ENCODE measurements at places on chromosomes 11 and 22.

GRCh38 chr22:17906978-17907747 lies 117.2 kb downstream of the MICAL3 start:
- DNase-seq = no peak
- H3K4me3 ChIP-seq = no peak overlapping the region
- peak overlapping the region; percentile 39 for H3K27ac ChIP-seq
- H3K36me3 ChIP-seq = peaks cover 6% of the 10 kb centered on the region
- H3K4me1 ChIP-seq = no peaks in the 10 kb centered on the region

DNA sequence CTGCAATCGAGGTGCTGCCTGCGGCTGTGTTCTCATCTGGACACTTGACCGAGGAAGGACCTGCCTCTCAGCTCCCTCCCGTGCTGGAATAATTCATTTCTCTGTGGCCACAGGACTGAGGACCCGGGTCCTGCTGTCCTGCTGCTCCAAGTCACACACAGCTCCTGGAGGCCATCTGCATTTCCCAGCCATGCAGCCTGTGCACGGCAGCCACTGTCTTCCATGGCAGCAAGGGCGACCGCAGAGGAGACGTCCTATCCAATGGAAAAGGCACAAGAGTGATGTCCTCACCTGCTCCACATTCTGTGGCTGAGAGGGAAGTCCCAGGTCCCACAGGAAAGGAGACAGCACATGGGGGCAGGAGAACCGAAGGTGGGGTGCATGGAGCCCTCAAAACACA lies 495.8 kb downstream of the BRD1 start:
- H3K36me3 ChIP-seq = no peaks in the 10 kb centered on the region
- H3K27me3 ChIP-seq = peaks cover 18% of the 10 kb centered on the region
- no peaks in the 10 kb centered on the region for H3K4me1 ChIP-seq

- no peaks in the 10 kb centered on the region for H3K27me3 ChIP-seq
- peaks cover 78% of the 10 kb centered on the region for H3K4me1 ChIP-seq
- no peak for DNase-seq
Measured at GRCh38 chr22:42933485-42934091, 76.5 kb upstream of the ARFGAP3 start.

GRCh38 chr22:31097941-31098631 lies 9.3 kb downstream of the SELENOM start:
- H3K27ac ChIP-seq = no peak overlapping the region
- H3K4me1 ChIP-seq = no peaks in the 10 kb centered on the region
- no peaks in the 10 kb centered on the region for H3K36me3 ChIP-seq
- H3K27me3 ChIP-seq = no peaks in the 10 kb centered on the region

- H3K36me3 ChIP-seq = peaks cover 5% of the 10 kb centered on the region
- H3K27ac ChIP-seq = peak overlapping the region; percentile 41
- no peaks in the 10 kb centered on the region for H3K4me1 ChIP-seq
- H3K4me3 ChIP-seq = no peak overlapping the region
Measured at GRCh38 chr11:126426820-126427749, 71.6 kb downstream of the ST3GAL4 start.

DNA sequence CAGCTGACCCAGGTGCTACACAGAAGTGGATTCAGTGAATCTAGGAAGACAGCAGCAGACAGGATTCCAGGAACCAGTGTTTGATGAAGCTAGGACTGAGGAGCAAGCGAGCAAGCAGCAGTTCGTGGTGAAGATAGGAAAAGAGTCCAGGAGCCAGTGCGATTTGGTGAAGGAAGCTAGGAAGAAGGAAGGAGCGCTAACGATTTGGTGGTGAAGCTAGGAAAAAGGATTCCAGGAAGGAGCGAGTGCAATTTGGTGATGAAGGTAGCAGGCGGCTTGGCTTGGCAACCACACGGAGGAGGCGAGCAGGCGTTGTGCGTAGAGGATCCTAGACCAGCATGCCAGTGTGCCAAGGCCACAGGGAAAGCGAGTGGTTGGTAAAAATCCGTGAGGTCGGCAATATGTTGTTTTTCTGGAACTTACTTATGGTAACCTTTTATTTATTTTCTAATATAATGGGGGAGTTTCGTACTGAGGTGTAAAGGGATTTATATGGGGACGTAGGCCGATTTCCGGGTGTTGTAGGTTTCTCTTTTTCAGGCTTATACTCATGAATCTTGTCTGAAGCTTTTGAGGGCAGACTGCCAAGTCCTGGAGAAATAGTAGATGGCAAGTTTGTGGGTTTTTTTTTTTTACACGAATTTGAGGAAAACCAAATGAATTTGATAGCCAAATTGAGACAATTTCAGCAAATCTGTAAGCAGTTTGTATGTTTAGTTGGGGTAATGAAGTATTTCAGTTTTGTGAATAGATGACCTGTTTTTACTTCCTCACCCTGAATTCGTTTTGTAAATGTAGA lies 1.7 kb downstream of the MALAT1 start:
- H3K27ac ChIP-seq = no peak overlapping the region
- no peak for DNase-seq
- H3K36me3 ChIP-seq = peaks cover 2% of the 10 kb centered on the region
- peaks cover 59% of the 10 kb centered on the region for H3K4me1 ChIP-seq

- no peaks in the 10 kb centered on the region for H3K4me1 ChIP-seq
- peaks cover 12% of the 10 kb centered on the region for H3K27me3 ChIP-seq
- H3K4me3 ChIP-seq = no peak overlapping the region
- H3K27ac ChIP-seq = no peak overlapping the region
- H3K36me3 ChIP-seq = no peaks in the 10 kb centered on the region
- DNase-seq = no peak
Measured at GRCh38 chr22:33209930-33210784, 152.0 kb upstream of the SYN3 start.

GRCh38 chr11:69000391-69000790 lies 12.7 kb downstream of the MRGPRF start:
- no peaks in the 10 kb centered on the region for H3K36me3 ChIP-seq
- no peak overlapping the region for H3K27ac ChIP-seq
- no peaks in the 10 kb centered on the region for H3K4me1 ChIP-seq
- DNase-seq = no peak
- peaks cover 37% of the 10 kb centered on the region for H3K27me3 ChIP-seq

DNA sequence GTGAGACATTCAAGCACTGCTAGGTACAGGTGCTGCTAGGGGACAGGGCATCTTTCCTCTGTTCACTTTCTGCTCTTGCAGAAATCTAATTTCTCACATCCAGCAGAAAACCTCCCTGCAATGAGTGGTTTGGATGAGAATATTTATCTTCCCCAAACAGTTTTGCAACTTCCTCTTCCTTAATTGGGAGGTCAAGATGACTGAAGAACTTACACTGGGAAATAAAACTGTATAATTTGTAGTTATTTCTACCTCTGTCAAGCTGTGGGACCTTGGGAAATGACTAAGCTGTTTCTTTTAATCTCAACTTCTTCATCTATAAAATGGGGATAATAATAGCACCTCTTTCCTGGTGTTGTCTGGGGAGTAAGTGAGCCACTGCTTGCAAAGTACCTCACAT lies 69.8 kb downstream of the PRR5L start:
- DNase-seq = no peak
- H3K27ac ChIP-seq = no peak overlapping the region
- H3K4me3 ChIP-seq = no peak overlapping the region
- no peaks in the 10 kb centered on the region for H3K27me3 ChIP-seq
- H3K36me3 ChIP-seq = no peaks in the 10 kb centered on the region
- peaks cover 46% of the 10 kb centered on the region for H3K4me1 ChIP-seq

DNA sequence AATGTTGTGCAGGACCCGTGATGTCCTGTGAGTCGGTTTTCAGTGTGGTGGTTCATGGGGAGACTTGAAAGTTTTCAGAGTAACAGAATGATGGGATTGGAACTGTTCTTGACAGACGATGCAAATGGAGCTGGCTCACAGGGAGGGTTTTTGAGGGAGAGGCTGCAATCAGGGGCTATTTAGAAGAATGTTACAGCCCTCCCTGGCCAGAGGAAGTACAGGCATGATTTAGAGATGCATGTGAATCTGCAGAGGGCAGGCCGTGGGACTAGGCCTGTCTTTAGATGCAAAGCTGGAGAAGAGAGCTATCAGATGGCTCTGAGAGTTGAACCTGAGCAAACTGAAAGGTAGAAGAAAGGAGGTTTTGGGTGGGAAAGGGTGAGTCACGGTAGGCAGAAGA lies 74.6 kb upstream of the YWHAH start:
- no peak for DNase-seq
- H3K27ac ChIP-seq = no peak overlapping the region
- no peak overlapping the region for H3K4me3 ChIP-seq
- H3K4me1 ChIP-seq = peaks cover 6% of the 10 kb centered on the region
- no peaks in the 10 kb centered on the region for H3K27me3 ChIP-seq

DNA sequence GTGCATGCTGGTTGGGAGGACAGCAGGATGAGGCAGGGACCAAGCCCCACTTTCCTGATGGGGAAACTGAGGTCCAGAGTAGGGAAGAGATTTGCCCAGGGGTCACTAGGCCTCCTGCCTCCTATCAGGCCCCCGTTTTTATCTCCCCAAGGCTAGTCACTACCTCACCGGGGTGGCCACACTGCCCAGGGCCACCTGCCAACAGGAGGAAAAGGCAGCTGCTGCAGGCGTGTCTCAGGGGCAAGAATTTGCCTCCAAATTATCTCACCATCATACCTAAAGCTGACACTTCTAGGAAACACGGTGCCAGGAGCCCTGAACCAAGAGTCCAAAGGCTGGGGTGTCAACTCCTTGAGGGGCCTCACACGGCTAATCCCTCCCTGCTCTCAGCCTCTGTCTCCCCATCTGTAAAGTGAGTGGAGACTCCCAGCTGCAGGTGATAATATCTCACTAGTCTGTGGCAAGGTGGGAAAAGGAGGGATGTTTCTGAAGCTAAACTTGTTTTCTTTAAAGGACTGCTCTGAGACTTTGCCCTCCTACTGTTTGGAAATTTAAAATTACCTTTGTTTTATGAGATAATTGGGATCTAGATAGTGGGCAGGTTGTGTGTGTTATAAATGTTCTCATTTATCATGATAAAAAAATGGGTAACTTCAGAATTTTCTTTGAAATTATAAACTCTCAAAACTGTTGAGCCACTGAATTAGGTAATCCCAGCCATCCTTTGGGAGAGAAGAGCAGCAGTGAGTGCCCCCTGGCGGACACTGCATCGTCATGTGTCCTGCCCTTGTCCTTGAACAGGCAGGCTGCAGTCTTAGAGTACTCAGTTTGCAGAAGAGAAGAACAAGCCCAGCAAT lies 60.0 kb downstream of the MYO7A start:
- no peaks in the 10 kb centered on the region for H3K4me1 ChIP-seq
- DNase-seq = peak; percentile 37
- no peak overlapping the region for H3K4me3 ChIP-seq

- no peak overlapping the region for H3K4me3 ChIP-seq
- peaks cover 11% of the 10 kb centered on the region for H3K4me1 ChIP-seq
- DNase-seq = no peak
- H3K36me3 ChIP-seq = no peaks in the 10 kb centered on the region
- no peaks in the 10 kb centered on the region for H3K27me3 ChIP-seq
- no peak overlapping the region for H3K27ac ChIP-seq
Measured at GRCh38 chr11:44221992-44222391, 87.9 kb downstream of the ALX4 start.

DNA sequence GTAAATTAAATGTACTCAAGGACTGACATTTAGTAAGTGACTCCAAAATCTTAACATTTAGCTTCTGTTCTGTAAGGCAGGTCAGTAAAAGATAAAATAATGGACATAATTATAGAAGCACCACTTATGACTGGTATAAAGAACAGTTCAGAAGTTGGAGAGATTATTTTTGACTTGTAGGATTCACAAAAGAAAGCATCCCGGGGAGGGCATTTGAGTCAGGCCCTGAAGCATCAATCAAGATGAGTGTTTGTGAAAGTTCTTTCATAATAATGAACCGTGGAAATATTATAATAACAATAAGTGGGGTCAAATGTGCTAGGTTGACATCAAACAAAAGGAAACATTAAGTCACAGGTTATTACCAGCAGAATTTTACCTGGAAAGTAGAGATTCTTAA lies 201.9 kb downstream of the DDX10 start:
- no peak overlapping the region for H3K4me3 ChIP-seq
- no peaks in the 10 kb centered on the region for H3K27me3 ChIP-seq
- no peaks in the 10 kb centered on the region for H3K4me1 ChIP-seq
- peaks cover 2% of the 10 kb centered on the region for H3K36me3 ChIP-seq
- H3K27ac ChIP-seq = no peak overlapping the region

DNA sequence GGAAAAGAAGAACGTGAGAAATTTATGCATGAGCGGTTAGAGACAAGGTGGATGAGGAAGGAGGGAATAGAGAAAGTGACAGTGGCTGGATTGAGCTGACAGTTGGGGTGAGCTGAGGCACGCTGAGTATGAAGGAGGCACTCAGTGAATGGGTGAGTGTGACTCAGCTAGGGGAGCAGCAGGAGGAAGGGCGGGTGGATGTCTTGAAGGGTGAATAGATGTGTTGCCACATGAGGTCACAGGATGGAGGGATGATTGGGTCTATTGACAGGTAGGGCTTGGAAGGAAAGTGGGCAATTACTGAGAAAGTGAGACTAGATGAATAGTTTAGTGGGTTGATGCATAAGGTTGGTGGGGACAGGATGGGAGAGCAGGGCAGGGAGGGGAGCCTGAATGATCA lies 8.0 kb downstream of the IFITM10 start:
- no peaks in the 10 kb centered on the region for H3K4me1 ChIP-seq
- H3K36me3 ChIP-seq = peaks cover 1% of the 10 kb centered on the region
- no peak for DNase-seq

GRCh38 chr22:19238900-19239299 lies 52.6 kb downstream of the CLTCL1 start:
- H3K4me1 ChIP-seq = no peaks in the 10 kb centered on the region
- H3K36me3 ChIP-seq = no peaks in the 10 kb centered on the region
- peaks cover 48% of the 10 kb centered on the region for H3K27me3 ChIP-seq
- H3K27ac ChIP-seq = no peak overlapping the region
- DNase-seq = no peak

- no peaks in the 10 kb centered on the region for H3K27me3 ChIP-seq
- no peaks in the 10 kb centered on the region for H3K36me3 ChIP-seq
- no peak overlapping the region for H3K4me3 ChIP-seq
- H3K27ac ChIP-seq = no peak overlapping the region
- DNase-seq = no peak
Measured at GRCh38 chr22:39818094-39818493, 75.5 kb downstream of the ENTHD1 start.

GRCh38 chr22:17242641-17243040 lies 23.4 kb upstream of the ADA2 start:
- H3K27me3 ChIP-seq = no peaks in the 10 kb centered on the region
- no peak overlapping the region for H3K4me3 ChIP-seq
- no peak overlapping the region for H3K27ac ChIP-seq
- DNase-seq = no peak

DNA sequence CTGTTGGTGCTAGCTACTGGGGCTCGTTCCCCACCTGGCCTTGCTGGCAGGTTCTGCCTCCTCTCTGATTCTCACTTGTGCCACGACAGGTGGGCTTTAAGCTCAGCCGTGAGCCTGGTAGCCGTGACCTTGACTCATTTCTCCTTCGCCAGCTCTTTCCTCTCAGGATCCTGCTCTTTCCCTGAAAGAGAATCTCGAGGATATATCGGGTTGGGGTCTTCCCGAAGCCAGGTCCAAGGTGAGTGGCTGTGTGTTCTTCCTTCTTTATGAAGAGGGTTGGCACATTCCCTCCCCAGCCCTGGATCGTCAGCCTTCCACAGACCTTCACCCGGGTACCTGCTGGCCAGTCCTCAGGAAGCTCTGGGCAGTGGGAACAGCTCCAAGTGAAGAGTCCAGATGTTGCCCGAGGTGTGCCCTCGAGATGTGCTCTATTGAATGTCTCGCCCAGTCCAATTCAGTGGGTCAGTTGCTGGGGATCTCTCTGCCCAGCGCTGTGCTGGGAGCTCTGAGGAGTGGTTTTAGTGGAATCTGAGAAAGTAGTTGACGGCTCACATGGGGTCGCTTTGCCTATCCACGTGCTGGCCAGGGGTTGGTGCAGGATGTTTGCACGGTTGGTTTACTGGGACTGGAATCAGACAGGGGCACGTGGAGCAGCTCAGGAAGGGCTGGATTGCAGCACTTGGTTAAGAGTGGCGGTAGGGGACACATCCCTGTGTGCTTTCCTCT lies 1.4 kb downstream of the ZNF74 start:
- H3K4me3 ChIP-seq = peak overlapping the region; percentile 86
- peak overlapping the region; percentile 85 for H3K27ac ChIP-seq
- peaks cover 46% of the 10 kb centered on the region for H3K4me1 ChIP-seq
- H3K27me3 ChIP-seq = no peaks in the 10 kb centered on the region
- no peak for DNase-seq
- peaks cover 4% of the 10 kb centered on the region for H3K36me3 ChIP-seq
